ENCODE measurements at places on chromosomes 1 and 21. TPM values are rescaled to one million over a fixed set of nuclear protein-coding genes. Genes with fewer than 3 reads are reported as not detected.

GRCh38 chr1:58799650-58800049 is 15.8 kb upstream of the JUN start:
- no peak for DNase-seq

- DNase-seq: no peak
These were observed 163.2 kb downstream of the FMN2 start for GRCh38 chr1:240254778-240255291.

DNA sequence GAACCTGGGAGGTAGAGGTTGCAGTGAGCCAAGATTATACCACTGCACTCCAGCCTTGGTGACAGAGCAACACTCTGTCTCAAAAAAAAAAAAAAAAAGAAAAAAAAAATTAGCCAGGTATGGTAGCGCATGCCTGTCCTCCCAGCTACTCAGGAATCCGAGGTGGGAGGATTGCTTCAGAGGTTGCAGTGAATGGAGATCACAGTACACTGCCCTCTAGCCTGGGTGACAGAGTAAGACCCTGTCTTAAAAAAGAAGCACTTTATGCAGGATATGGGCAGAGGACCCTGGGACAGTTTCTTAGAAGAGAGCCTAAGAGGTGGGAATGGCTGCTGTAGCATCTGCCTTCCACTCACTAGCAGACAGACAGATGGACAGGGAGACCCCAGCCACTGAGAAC is 23.0 kb downstream of the IQGAP3 start:
- no peak for DNase-seq

- DNase-seq: peak; percentile 92
These were observed 2.6 kb downstream of the ALPL start for GRCh38 chr1:21511579-21512522.

- no peak for DNase-seq
These were observed 45.9 kb downstream of the COQ8A start for GRCh38 chr1:226985839-226986463.

GRCh38 chr1:156118177-156118868 is 3.8 kb downstream of the LMNA start:
- DNase-seq: no peak

GRCh38 chr1:241548008-241548407 is 15.8 kb downstream of the KMO start:
- DNase-seq: no peak

DNA sequence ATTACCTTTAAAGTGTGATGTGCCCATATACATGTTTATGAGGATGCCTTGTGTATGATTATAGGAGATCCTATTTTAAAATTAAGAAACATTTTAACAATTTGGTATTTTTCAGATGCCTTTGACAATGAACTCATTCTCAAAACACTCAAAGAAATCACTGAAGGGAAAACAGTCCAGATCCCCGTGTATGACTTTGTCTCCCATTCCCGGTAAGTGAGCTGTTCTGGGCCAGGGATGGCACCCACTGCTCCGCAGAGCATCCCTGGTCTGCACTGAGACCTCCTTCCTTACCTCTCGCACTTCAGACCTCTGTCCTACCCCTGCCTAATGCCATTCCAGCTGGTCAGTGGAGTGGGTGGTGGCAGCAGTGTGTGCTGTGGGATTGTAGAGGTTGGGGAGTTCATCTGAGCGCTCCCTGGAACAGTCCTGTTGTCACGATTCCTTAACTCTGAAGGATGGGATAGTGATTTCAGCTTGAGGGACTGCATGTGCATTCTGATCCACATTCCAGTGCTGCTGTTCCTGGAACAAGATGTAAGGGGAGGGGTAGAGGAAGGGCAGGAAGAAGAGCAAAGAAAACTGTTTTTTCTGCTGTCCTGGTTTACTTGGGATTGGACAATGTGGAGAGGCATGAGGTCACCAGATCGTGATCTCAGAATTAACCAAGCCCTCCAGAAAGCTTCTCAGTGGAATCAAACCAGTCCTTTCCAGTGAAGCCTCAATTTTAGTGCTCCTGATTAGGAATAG is 63.9 kb downstream of the UCK2 start:
- no peak for DNase-seq

GRCh38 chr1:3217181-3217641 is 148.2 kb downstream of the PRDM16 start:
- no peak for DNase-seq

GRCh38 chr1:202625416-202626360 is 84.6 kb downstream of the SYT2 start:
- DNase-seq: peak; percentile 82

DNA sequence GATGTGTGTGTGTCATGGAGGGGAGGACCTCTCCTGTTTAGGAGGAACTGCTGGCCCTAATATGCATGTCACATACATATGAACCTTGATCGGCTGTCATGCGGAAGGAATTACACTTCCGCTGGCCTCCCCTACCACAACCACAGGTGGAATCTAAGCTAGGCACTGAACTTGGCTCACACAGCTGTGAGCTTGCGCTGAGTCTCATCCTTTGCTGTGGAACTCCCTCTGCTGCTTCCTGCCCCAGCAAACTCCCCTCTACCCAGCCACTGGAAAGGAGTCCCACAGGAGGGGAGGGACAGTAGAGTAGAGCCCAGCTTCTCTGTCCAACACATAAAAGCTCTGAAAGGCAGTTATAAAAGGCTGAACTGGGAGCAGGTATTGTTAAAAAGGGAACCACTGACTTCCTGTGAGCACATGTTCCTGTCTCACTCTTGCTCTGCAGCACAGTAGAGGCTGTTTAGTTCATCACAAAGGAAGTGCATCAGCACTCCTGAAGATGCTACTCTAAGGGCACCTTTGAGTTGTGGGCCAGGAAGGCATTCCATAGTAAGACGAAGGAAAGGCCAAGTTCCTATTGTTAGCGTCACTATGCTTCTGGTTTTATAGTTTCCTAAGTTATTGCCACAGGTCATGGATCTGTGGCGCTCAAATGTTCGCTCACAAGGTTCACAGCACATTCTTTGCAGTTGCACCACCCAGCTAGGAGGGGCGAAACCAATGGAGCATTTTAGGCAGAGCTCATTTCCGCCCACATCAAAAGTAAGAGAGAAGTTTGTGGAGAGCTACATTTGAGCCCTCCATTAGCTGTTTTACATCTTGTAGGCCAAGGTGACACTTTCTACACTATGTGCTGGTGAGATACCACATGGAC is 17.7 kb upstream of the PTPRC start:
- DNase-seq: no peak

GRCh38 chr1:40363721-40364120 is 9.8 kb upstream of the SMAP2 start:
- DNase-seq: peak; percentile 38

- DNase-seq: no peak
These were observed 30.1 kb downstream of the SPSB1 start for GRCh38 chr1:9322661-9323244.

DNA sequence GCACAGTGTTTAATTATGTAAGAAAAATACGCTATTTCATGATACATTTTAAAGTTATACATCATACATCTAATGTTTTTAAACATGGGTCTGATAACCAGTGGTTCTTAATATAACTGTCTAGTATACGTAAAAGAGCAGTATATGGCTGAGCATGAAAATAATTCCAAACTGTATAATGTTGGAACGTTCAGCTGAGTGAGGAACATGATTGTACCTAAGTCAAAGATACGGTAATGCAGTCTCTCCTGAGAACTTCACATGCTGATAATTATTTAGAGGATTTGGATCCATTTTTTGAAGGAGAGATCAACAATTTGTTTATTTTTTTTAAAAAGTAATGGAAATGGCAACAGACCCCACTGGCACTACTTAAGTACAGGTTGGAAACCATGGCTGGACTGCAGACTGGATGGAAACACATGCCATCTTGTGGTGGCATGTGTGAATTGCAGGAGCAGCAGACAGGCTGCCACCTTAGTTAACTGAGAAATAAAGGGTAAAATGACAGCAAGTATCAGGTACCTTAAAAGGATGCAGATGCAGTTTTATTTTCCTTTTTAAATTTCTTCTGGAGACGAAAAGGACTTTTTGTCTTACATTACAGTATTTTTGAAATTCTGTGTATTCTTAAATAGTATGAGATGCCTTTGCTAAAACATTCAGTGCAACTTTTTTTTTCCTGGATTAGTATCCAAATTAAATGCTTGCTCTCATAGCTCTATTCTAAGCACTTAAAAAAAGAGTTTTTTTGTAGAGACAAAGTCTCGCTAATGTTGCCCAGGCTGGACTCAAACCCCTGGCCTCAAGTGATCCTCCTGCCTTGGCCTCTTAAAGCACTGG is 73.8 kb downstream of the MTR start:
- DNase-seq: peak; percentile 56

DNA sequence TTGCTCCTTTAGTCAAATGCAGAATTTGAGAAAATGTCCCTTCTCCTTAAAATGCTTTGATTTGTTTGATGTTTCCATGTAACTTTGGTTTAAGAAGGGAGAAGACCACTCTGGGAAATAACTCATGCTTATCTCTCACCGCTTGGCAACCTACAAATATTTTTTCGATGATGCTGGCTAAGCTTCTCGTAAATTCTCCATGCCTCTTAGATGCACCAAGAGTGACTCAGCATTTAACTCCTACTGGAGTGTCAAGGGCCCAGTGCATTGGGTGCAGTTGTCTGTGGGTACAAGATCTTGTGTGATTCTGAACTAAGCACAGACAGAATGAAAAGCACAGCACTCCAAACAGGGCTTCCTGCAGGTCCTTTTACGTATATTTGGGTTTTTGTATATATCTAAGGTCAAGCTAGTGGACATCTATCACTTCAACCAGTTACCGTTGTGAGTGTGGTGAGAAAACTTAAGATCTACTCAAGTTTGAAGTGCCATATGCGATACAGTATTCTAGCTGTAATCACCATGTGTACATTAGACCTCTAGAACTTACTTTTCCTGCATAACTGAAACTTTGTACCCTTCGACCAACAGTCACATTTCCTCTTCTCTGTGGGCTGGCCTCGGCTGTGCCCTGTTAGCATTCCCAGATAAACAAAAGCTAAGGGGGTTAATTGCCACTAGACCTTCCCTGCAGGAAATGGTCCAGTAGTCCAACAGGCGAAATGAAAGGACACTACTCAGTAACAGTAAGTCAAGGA is 55.8 kb downstream of the COL18A1 start:
- DNase-seq: peak; percentile 62

DNA sequence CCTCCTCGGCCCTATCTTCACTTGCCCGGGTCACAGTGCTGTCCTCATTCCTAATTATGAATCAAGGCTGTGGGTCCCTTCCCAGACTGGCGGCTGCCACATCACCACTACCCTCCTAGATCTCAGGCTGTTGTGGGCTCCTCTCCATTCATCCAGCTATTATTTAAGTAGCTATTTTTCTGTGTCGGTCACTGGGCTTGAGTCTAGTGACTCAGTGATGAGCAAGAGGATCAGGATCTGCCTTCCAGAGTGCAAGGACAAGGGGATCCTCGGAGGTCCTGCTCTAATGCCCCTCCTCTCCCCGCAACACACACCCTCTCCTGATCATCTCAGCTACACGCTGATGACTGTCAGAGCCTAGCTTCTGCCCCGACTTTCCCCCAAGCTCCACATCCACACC is 34.1 kb downstream of the CDCP2 start:
- DNase-seq: peak; percentile 85

GRCh38 chr1:36717431-36717830 is 234.7 kb upstream of the CSF3R start:
- DNase-seq: no peak

GRCh38 chr1:172487550-172487949 is 43.7 kb upstream of the PIGC start:
- DNase-seq: no peak

GRCh38 chr1:67674260-67675011 is 10.6 kb upstream of the GADD45A start:
- peak; percentile 77 for DNase-seq

DNA sequence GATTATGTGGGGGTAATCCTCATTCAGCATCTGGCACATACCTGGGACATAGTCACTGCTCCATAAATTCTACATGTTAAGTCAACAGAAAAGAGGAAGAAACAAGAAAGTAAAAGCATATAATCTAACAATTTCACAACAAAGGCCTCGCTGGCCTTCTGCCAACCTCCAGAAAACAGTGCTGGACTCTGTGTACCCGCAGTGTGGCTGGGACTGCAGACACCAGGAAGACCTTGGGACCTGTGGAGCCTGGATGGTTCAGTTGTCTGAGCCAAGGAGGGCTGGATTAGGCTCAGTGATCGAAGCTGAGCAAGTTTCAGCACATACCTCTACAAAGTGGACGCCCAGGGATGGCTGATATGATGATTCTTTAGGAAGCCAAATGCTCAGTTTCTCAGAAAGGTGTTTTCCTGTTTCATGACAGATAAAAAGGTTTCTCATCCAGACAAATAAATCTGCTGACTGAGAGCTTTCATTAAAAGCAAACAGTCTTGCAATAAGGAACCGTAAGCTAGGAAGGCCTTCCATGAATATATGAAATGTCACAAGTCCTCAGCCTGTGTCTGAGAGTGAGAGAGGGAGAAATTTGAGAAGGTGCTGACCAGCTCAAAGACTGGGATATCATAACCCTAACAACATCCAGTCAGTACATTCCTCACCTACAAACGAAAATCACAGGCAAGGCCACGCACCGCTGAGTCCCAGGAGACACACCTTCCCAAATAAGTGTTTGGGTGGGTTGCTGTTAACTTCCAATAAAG is 48.4 kb downstream of the CAPZB start:
- DNase-seq: no peak

GRCh38 chr1:81549588-81550127 is 251.1 kb upstream of the ADGRL2 start:
- DNase-seq: no peak

GRCh38 chr1:15424146-15424667 is 14.0 kb upstream of the CTRC start:
- no peak for DNase-seq

- peak; percentile 55 for DNase-seq
These were observed 457.2 kb upstream of the ADAMTS5 start for GRCh38 chr21:27423906-27424595.

DNA sequence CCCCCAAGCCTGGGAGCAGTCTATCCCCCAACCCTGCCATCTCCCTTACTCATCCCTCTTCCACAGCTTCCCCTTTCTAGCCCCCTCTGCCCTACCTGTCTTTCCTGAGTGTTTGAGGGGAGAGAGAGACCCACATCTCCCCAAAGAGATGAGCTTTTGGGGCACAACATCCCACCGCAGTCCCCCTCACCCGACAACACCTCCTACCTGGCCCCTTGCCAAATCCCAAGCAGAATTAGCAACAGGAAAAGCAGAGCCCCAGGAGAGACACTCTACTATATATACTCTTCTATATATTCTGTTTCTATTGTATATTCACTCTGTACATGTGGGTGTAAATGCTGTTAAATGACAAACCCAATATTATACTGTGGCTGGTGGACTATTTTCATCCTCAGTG is 9.9 kb upstream of the KCNC4 start:
- DNase-seq: no peak

SON gene
- total RNA-seq: 205 TPM

NUDT17 gene
- total RNA-seq: 1.8 TPM

MAP10 gene
- total RNA-seq: 8.9 TPM

RUNX3 gene
- 5.6 TPM for total RNA-seq

ZBTB8A gene
- 6.2 TPM for total RNA-seq

TBX19 gene
- 0.57 TPM for total RNA-seq

DMBX1 gene
- 0.80 TPM for total RNA-seq

IKBKE gene
- 14.7 TPM for total RNA-seq

C21orf91 gene
- total RNA-seq: 4.8 TPM

DTL gene
- total RNA-seq: 28.7 TPM

WASF2 gene
- 12.3 TPM for total RNA-seq

OR2T33 gene
- total RNA-seq: 0.57 TPM

C1orf94 gene
- 0.06 TPM for total RNA-seq

WNT4 gene
- total RNA-seq: 0.29 TPM
